ENCODE measurements at places on chromosomes 4 and X. TPM values are rescaled to one million over a fixed set of nuclear protein-coding genes. Genes with fewer than 3 reads are reported as not detected.

KLB gene
- total RNA-seq: not detected

FAM241A gene
- total RNA-seq: 0.85 TPM

DDIT4L gene
- total RNA-seq: 5.9 TPM

RHOXF1 gene
- total RNA-seq: not detected

F8A1 gene
- total RNA-seq: 1.1 TPM

ZAR1 gene
- total RNA-seq: not detected

ARHGAP24 gene
- 55.5 TPM for total RNA-seq

TEC gene
- 0.71 TPM for total RNA-seq

KCNIP4 gene
- total RNA-seq: not detected

AMTN gene
- not detected for total RNA-seq

PDK3 gene
- total RNA-seq: 5.8 TPM

MAGEA2B gene
- total RNA-seq: not detected

CLDN22 gene
- total RNA-seq: not detected

RTL3 gene
- not detected for total RNA-seq

MAP9 gene
- total RNA-seq: 8.7 TPM

CXorf38 gene
- total RNA-seq: 5.8 TPM

ANKRD17 gene
- total RNA-seq: 35.0 TPM

MAGEA3 gene
- total RNA-seq: not detected

SERTM2 gene
- 2.3 TPM for total RNA-seq

ADH1B gene
- 81.4 TPM for total RNA-seq

HPGDS gene
- total RNA-seq: not detected

CHRDL1 gene
- 0.14 TPM for total RNA-seq

DUX4 gene
- total RNA-seq: not detected

CABS1 gene
- total RNA-seq: not detected

SUPT20HL2 gene
- total RNA-seq: 0.14 TPM

GLRA3 gene
- not detected for total RNA-seq

ASB12 gene
- not detected for total RNA-seq

RHOXF2 gene
- total RNA-seq: not detected

TGIF2LX gene
- not detected for total RNA-seq

SYN1 gene
- 0.18 TPM for total RNA-seq

NCAPG gene
- total RNA-seq: 2.6 TPM

PNMA5 gene
- total RNA-seq: not detected

CHIC2 gene
- total RNA-seq: 50.9 TPM

CTAG2 gene
- total RNA-seq: not detected

ARMCX4 gene
- total RNA-seq: 4.1 TPM
